ENCODE measurements at places on chromosomes 12 and 14. TPM values are rescaled to one million over a fixed set of nuclear protein-coding genes. Genes with fewer than 3 reads are reported as not detected.

The IL23A gene
- not detected for total RNA-seq

The SERPINA9 gene
- total RNA-seq = not detected

The STAT6 gene
- total RNA-seq = 30.8 TPM

The CAPZA3 gene
- total RNA-seq = not detected

The GNPTAB gene
- 15.8 TPM for total RNA-seq

The GRIN2B gene
- under 0.01 TPM for total RNA-seq

The PLEKHG7 gene
- under 0.01 TPM for total RNA-seq

The NXPH4 gene
- 1.9 TPM for total RNA-seq

The KRT80 gene
- 14.7 TPM for total RNA-seq

The HVCN1 gene
- total RNA-seq = 0.53 TPM

The ZFP36L1 gene
- 15.5 TPM for total RNA-seq

GRCh38 chr14:22484632-22485031, 104.4 kb downstream of the DAD1 start:
- no peak for DNase-seq

GRCh38 chr14:59140106-59140843, 48.2 kb upstream of the DAAM1 start:
- no peak for DNase-seq

GRCh38 chr12:119678459-119678858, 10.5 kb downstream of the PRKAB1 start:
- DNase-seq = no peak

DNA sequence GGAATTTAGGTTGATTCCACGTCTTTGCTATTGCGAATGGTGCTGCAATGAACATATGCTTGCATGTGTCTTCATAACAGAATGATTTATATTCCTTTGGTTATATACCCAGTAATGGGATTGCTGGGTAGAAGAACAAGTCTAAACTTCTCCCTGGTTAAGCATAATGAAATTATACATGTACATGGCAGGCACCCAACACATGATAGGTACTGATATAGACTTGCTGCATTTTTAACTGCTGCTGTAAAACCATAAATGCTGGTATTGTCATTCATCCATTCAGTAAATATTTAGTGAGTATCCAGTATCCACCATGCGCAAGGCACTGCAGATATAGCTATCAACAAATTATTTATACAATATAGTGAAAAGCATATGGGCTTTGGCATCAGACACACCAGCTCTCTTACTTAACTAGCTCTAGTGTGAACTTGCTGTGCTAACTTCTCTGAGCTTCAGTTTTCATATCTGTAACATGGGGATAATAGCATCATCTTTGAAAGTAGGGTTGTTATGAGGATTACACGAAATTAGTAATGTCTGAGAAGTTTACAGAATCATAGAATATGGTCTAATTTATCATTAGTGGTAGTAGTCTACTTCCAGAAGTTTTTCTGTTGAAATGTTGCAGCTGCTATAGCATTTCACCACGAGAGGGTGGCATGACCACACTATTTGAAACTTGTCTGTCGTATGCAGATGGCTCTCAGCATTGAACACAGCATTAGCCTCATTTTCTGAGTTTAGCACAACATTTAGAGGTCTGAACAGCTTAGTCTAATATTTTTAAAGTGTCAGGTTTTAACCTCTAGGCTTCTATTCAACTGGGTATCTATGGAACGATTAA, 32.0 kb upstream of the SEL1L start:
- peak; percentile 54 for DNase-seq

DNA sequence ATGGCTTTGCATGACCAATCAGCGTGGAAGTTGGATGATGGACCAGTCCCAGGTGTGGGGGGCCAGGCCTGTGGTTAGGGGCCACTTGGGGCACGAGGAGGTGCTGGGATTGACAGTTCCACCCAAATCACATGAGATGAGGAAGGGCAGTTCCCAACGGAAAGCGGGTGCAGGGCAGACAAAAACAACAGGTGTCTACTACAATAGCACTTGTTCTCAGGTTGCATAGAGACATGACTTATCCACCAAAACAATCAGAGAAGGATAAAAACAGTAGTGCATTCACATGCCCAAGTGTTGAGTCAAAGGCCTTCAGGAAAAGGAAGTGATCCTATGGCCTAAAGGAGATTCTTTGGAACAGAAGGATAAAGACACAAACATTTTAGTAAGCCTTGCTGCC, 14.6 kb upstream of the EIF2B2 start:
- peak; percentile 90 for DNase-seq

DNA sequence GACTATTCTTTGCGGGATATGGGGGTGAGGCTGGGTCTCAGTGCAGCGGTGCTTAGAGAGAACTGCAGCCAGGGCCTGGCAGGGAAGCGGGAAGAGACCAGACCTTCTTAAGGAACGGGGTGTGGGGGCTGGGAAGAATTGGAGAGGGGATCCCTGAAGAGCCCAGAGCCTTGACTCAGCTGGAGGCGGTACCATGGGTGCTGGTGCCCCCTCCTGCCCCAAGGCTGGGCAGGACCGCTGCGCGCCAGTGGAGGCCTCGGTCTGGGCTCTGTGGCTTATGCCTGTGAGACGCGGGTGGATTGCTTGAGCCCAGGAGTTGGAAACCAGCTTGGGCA, 1.3 kb upstream of the RNU7-1 start:
- DNase-seq = no peak

- no peak for DNase-seq
Observed at GRCh38 chr14:70724110-70724509, 82.4 kb downstream of the TTC9 start.

DNA sequence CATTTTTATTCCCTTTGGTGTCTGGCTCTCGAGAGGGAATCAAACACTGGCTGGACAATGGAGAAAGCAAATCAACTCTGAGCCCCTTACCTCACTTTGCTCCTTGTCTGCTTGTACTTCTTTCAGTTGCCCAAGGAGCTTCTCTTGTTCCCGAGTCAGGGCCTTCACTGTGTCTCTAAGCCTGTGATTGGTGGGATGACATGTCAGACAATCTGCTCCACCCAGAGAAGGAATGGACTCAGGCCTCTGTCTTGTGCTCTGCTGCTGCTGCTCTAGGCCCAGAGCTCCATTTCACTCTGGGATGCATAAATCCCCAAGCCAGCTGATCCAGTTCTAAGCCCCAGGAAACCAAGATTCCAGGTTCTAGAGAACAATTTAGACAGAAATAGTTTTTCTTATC, 7.6 kb downstream of the CALCOCO1 start:
- no peak for DNase-seq

DNA sequence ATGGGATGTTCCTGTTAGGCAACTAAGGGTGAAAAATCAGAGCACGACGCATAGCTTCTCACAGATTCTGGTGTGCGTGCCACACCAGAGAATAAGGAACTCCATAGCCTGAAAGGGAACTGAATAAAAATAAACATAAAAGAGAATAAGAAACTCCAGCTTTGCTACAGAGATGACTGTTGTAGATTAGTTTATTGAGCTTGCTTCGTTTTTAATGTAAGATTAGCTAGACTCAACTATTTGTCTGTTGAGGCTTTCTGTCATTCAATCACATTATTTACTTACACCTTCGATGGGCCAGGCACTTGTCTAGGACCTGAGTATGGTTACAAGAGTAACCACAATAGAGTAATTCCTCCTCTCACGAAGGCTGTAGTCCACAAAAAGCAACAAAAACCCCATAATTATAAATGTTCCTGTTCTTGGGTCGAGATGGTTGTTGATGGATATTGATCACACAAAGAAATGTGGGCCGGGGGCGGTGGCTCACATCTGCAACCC, 807 bp upstream of the ZCCHC8 start:
- DNase-seq = no peak

- DNase-seq = no peak
Observed at GRCh38 chr12:123160801-123161487, 10.1 kb upstream of the PITPNM2 start.

- no peak for DNase-seq
Observed at GRCh38 chr14:21537090-21537424, 10.9 kb upstream of the SALL2 start.

DNA sequence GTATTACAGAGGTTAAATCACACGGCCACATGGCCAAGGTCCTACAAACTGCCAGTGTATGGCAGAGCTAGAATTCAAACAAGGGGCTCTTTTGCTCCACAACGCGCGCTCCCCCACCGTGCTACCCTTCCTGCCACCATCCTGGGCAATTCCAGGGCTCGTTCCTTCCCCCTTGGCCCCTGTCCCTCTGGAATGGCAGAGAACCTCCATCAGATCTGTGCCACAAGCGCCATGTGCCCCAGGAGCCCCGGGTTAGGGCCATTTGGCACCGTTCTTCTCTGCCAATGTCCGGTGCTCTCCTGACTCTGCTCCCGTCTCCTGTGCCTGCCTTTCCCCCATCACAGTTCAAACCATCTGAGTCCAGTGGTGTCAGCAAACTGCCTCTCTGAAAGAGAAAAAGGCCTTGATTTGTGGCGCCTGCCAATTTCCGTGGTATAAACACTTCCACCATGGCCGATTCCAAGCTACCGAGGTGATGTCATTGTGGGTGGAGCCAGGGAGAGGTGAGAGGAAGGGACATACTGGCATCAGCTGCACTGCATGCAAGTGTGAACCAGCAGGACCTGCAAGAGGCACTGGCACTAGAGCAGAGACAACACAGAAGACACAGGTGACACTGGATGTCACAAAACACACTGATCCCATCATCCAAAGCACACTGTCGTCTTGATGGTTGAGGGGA, 163.1 kb downstream of the CALM1 start:
- DNase-seq = no peak

GRCh38 chr12:123713398-123713797, 1.2 kb downstream of the ATP6V0A2 start:
- peak; percentile 37 for DNase-seq

DNA sequence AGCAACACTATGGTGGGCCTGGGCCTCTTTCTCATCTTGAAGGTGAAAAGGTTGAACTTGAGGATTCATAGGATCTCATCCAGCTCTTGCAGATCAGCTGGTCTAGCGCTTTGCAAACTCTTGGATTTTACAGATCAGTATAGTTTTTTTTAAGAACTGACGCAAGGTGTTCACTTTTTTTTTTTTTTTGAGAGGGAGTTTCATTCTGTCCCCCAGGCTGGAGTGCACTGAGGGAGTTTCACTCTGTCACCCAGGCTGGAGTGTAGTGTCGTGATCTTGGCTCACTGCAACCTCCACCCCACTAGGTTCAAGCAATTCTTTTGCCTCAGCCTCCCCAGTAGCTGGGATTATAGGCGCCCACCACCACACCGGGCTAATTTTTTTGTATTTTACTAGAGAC, 20.4 kb upstream of the LGMN start:
- no peak for DNase-seq

- DNase-seq = no peak
Observed at GRCh38 chr12:99302874-99303273, 344.7 kb upstream of the GARIN6 start.

DNA sequence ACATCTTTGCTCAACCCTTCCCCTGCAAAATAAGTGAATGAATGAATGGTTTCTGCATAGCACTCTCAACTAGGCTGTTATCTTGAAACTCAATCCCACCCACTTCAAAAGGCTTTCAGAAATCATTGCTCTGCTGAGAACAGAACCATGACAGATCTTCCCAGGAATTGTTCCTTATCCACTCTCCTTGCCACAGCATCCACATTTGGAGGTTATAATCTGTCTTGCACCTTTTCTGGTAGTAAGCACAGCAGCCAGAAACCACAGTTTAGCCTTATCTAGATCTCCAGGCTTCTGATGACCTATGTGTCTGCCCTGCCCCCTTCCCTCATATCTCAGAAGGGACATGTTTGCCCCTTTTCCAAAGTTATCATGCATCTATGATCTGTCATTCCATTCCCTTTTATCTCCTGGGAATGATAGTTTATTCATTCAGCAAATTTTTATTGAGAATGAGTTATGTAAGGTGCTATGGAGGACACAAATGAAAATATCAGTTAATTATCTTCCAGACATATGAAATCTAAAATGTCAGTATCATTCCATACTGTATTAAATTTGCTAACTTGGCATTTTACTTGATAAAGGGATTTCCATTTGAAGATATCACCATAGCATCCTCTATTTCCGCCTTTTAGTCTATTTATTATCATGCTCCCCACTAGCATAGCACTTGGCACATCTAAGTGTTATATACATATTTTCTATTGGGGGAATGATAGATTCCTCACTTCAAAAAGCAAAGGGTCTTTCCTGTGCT, 21.4 kb downstream of the LGR5 start:
- DNase-seq = no peak

GRCh38 chr12:113200021-113200797, 14.7 kb downstream of the RITA1 start:
- no peak for DNase-seq

DNA sequence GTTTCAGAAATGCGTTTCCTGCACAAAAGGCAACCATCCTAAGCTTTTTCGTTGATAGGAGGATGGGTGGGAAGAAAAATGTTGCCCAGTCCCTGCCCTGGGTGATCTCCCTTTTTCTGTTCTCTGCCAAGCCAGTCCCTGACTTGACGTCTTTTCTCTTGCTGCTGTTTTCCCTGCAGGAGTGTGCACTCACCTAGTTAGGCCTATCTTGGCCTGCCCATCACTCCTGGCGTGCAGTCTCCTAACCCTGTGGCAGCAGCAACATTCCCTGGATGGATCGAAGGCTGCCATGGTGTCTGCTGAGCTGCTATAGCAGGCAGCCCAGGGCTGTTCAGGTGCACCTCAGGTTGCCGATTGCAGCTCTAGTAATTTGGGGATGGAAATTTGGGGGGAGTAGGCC, 1.2 kb downstream of the UNC119B start:
- no peak for DNase-seq

DNA sequence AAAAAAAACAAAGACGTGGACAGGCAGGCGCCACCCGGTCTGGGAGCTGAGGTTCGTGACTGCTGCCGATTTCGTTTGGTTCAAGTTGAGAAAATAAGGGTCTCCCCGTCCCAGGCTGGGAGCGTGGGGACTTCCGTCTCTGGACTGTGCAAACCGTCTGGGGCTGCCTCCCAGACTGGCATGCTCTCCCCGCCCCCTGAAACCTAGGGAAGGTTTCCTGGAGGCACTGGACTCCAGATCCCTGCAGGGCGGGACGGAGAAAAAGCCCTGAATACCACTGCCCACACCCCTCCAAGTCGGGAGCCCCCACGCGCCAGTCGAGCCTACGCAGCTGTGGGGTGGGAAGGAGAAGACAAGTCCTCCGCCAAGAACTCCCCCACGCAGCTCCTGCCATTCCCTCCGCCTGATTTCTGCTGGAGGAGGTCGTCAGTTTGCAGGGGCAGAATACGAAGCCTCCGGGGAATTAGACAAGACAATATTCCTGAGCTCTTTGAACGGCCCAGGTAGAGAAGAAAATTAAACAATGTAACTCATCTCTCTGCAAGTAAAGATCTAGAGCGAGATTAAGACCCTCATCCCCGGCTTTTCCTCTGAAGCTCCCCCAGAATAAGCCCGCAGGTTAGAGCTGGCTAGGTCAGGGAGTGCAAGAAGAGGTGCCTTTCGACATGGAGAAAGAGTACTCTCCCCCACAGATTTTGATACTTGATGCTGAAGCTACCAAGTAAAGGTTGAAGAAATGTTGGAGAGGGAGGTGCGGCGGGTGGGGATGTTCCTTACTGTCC, 10.4 kb upstream of the HOXC13 start:
- no peak for DNase-seq

- DNase-seq = no peak
Observed at GRCh38 chr14:104298458-104298857, 160.1 kb downstream of the KIF26A start.

DNA sequence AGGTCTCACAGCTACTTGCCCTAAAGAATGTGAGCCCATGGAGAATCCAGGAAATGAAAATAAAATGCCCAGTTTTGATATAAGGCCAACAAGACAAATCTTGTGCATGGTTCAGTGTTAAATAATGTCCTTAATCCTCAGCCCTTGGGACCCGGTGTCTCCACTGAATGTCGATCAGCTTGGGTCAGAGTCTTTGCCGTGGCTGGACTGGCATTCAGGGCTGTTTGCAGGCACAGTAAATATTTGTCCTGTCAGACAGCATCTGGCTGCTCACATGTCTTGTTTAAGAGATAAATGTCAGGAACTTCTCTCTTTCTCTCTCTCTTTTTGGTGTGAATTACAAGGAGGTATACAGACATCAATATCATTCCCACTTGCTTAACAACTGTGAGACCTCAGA, 452.5 kb downstream of the FUT8 start:
- no peak for DNase-seq

All from bronchial epithelial cell (primary cell).